CD4-positive, alpha-beta T cell treated with Interleukin-12 subunit alpha and Interleukin-12 subunit beta, for 1 hour (primary cell): ENCODE measurements at places on chromosomes 12 and 14.
A peak's percentile ranks its signal among the peaks of the same experiment; 100 is the strongest.

GRCh38 chr12:49866859-49867569, 24.1 kb upstream of the BCDIN3D start:
- DNase-seq, result peak; percentile 72

- DNase-seq, result peak; percentile 66
Measured at GRCh38 chr12:57242691-57243454, 8.1 kb downstream of the STAC3 start.

GRCh38 chr12:88896958-88897357, 316.7 kb upstream of the KITLG start:
- no peak for DNase-seq

DNA sequence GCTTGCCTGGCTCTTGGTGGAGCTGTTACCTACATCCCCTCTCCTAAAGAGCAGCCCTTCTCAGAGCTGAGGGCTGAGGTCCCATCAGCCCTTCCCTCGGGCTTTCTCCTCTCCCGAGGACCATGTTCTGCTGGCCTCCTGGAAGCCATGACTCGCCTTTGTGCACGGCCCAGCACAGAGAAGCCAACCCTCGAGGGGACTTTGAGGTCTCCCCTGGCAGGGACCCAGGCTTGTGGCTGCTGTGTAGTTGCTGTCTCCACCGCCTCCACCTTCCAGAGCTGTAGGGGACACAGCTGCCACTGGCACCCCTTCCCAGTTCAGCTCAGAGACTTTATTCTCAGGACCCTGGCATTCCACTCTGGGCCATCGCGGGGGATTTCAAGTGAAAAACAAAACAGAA, 22.9 kb upstream of the CCND2 start:
- DNase-seq, result no peak

GRCh38 chr12:57770734-57771133, 1.2 kb downstream of the METTL1 start:
- DNase-seq, result no peak

GRCh38 chr12:108857158-108857407, 300 bp downstream of the SSH1 start:
- no peak for DNase-seq

DNA sequence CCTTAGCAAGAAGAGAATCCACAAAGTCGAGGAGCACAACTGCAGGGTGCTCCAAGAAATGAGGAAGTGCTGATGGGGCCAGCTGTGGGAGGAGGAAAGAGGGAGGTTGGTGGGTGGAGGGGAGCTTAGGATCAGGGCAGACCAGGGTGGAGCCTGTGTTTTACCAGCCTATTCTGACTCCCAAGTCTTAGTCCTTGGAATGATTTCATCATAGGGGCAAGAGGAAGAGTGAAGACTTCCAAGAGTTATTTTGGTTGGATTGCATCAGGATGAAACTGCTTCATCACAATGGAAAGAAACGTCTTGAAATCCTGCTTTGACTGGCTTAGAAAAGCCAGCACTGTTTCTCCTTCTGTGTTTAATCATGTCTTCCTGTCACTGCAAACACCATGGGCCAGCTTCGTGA, 194.0 kb downstream of the DPF3 start:
- DNase-seq, result no peak

DNA sequence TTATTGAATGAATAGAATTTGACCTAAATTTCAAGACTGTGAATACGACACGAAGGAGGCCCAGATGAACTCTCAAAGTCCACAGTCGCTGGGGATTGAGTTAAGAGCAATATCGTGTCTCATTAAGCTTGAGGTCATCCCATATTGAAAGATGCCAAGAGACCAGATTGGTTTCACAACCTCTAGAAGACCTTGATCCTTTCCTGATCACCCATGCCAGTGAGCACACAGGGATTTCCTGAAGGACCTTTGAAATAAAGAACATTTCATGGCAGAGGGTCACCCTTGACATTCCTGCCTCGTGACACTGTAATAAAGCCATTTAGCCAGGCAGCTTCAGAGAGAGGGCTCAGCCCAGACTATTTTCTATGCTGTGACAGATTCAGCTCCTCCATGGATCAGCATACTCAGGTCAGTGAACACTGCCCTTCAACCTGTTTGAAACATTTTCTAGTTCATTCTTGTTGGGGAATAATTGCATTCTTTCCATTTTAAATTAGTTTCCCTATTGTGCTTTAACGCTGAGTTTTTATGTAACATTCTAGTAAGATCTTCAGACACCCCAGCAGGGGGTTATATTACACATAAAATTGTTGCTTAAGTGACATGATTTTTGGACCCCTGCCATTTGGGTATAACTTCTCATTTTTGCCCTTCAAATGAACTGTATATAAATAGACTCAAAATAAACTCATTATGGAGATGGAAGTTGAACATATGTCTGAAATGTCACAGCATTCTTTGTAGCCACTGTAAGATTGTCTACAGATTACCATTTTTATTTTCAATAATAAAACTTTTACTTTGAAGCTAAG, 213.2 kb downstream of the C12orf50 start:
- no peak for DNase-seq

GRCh38 chr12:98229540-98229924, 285.9 kb upstream of the TMPO start:
- no peak for DNase-seq

DNA sequence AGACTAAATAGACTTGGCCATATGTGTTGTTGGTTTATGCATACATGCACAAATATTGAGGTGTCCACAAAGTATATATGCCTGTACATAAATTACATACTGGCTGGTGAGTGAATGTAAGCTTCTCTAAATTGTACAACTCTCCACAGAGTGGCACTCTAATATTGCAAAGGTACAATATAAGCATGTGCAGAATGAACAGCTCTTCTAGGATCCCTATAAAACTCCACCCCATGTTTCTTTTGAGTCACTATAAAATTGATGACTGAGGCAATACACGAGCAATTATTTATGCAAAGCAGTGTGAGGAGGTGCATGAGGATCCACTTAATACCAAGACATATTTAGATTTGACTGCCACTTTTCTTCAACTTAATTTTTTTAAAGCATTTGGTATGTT, 172.2 kb downstream of the NAV3 start:
- no peak for DNase-seq

DNA sequence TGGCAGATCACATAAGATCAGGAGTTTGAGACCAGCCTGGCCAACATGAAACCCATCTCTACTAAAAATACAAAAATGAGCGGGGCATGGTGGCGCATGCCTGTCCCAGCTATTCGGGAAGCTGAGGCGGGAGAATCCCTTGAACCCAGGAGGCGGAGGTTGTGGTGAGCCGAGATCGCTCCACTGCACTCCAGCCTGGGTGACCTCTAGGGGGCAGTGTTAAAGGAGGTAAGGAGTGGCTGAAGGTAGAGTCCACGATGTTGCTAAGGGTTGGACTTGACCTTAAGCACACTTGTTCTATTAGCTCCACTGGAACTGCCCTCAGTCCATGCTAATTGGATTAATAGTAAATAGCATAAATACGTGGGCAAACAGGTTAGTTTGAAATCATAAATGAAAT, 62.4 kb upstream of the PSMC1 start:
- DNase-seq, result peak; percentile 2

GRCh38 chr14:61752626-61753025, 9.6 kb upstream of the SNAPC1 start:
- no peak for DNase-seq

GRCh38 chr12:26777236-26777635, 55.8 kb downstream of the ITPR2 start:
- DNase-seq, result no peak

DNA sequence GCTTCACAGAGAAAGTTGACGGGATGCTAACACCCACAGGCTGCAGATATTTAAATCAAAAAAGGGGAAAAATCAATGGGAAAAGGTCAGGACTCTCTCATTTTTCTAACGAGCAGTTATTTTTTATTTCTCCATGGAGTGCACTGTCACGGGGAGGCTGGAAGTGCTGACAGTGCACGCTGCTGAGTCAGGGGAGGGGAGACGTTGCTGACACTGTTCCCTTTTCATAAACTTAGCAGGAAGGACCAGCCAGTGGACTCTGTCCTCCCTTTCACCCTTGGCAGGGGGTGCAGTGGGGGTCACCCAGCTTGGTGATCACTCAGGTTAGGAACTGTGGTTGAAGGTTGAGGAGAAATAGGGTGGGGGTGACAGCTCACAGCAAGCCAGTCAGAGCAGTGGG, 65.6 kb upstream of the FUT8 start:
- DNase-seq, result no peak

- no peak for DNase-seq
Measured at GRCh38 chr12:117328556-117329100, 32.8 kb downstream of the NOS1 start.

DNA sequence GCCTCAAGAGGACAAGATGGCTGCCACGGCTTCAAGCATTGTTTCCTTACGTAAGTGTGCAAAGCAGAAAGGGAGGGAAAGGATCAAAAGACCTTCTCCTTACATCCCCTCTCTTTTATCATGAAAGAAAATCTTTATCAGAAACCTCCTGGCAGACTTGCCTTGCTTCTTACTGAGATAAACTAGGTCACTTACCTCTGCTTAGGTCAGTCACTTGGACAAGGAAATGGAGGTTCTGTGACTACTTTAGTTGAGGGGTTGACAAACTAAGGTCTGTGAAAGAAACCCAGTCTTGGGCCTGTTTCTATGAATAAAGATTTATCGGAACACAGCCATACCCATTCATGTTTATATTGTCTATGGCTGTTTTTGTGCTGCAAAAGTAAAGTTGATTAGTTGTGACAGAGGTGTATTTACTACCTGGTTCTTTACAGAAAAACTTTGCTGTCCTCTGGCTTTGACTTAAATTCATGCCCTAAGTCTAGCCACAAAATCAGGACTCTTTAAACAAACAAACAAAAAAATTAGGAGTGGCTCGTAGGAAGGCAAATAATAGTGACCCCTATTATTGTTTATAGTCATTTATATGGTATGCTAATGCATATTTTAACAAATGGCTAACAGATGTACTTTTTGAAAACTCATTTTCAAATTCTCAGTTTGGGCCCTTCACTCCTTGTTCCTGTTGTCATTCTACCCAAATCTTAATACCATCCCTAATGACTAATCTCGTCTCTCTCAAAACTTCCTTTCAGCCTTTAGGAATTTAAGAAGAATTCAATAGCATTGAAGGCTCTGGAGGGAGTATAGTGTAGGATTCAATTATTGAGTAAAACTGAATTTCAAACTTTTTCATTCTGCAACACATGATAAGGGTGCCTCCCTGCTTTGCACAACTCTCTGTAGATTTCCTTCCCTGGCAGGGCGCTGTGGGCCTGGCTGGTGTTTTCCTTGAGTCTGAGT, 42.0 kb upstream of the ATP2B1 start:
- no peak for DNase-seq

- peak; percentile 70 for DNase-seq
Measured at GRCh38 chr14:54805445-54806322, 96.9 kb downstream of the GCH1 start.

DNA sequence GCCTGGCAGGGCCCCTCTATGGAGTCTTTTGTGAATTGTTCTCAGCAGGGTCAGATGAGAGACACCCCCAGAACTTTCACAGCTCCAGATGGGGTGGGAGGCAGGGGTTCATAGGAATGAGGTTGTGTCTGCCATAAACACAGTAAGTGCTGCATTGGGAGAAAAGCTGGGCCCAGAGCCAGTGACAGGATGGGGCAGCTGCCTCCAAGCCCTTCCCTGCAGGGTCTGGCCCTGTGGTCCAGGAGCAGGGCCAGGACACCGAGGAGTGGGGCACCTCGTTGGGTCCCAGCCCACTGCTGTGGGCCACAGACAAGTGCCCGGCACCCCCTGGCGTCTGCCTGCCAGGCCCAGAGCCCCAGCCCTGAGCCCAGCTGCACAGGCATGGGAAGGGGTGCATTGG, 13.3 kb downstream of the INF2 start:
- DNase-seq, result no peak

GRCh38 chr12:55706568-55707218, 1.0 kb downstream of the ITGA7 start:
- DNase-seq, result no peak

DNA sequence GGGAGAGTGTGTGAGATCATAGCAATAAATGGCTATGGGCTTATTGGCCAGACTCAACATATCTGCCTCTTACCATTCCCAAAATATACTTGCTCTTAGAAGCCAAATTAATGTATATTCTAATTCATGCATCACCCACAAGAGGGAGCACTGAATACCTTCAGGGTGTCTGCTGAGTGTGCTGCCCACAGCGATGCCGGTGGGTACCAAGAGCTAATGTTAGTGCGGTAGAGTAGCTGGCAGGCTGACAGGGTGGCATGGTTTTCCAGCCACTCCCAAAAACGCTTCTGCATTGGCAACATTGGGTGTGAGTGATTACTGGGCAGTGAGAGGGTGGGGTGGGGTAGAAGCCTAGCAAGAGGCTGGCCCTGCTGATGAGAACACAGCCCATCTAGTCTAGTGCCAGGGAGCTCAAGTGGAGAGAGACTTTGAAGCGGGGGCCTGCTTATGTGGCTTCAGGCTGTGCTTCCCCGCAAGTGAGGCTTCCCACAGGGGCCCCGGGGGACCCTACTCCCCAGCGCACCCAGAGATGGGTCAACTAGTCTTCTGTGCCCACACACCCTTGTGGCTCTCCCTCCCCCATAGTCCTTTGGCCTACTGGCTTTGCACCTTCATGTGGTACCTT, 9.2 kb upstream of the PLEKHD1 start:
- DNase-seq, result no peak

DNA sequence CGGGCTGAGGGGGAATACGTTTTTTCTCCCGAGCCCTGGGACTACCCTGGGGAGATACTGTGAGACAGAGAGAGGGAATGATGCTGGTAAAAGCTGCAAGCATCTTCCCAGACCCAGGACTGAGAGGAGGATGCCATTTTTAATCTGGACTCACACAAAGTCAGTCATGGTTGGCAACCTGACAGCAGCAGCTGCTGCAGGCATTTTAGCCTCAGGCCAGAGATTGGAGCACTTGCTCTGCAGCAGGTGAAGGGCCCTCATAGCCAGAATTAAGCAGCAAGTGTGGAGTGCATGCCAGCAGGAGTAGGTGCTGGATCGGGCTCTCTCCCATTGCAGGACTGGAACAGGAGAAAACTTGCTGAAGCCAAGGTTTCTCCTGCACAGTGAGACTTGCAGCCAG, 361.1 kb upstream of the CLEC14A start:
- no peak for DNase-seq

DNA sequence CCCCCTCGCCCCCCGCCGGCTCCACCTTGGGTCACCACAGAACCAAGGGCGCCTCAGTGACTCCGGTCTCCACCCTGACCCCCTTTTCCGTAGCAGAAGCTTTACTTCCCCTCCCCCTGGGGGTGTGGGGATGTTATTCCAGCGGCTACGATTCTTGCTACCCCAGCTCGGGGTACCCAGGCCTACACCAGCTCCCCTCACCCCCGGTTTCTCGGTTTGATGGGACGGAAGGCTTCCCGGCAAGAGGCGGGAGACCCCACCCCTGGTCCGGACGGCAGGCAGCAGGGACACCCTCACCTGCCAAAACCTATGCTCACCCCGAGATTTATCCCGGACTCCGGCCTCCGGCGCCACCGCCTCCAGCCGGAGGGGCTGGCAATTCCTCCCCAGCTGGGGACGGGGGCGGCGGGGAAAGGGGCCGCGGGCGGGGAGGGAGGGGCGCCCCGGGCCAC, 619 bp downstream of the RAB15 start:
- no peak for DNase-seq

- no peak for DNase-seq
Measured at GRCh38 chr14:88234442-88234841, 88.6 kb downstream of the KCNK10 start.
